HT-29 (cell line): ENCODE measurements at places on chromosomes 6 and 20.

- no peak for DNase-seq
These were observed 27.4 kb downstream of the RREB1 start for GRCh38 chr6:7134999-7135745.

- DNase-seq = no peak
These were observed 30.8 kb downstream of the AGPAT4 start for GRCh38 chr6:161242779-161243693.

- DNase-seq = no peak
These were observed 1.8 kb upstream of the WRNIP1 start for GRCh38 chr6:2763345-2763841.

DNA sequence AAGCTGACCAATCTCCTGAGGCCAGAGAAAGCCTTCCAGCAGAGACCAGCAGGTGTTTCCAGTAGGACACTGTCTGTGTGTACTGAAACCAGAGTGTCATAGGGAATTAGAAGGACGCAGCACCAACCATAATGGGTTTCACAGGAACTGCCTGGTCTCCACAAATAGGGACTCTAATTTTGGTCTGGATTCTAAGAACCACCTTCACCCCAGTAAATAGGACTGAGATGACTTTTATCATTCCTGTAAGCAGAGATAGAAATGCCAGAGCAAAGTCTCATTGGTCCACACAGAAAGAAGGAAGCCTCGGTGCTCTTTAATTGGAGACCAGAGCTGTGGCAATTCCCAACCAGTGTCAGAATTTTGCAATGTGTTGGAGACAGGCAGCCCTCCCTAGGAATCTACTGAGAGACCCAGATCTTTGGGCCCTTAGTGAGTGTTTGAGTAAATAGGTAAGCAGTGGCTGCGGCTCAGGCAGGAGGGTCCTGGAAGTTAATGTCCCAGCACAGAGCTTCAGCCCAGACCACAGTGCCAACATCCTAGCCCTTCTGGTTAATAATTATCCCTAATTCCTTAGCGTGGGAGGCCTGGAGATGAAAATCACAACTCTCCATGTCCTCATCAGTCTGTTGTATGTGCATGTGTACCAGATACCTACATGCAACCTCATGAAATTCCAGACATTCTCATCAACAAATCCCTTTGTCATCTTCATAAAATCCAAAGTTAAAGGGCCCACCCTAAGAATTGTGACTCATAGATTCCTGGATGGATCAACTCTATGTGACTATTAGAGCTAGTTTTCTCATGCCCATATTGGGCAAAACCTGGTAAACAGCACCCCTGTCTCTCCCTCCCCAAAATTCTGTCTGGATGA lies 81.2 kb downstream of the UNC5CL start:
- DNase-seq = peak; percentile 5

GRCh38 chr6:79384845-79385244 lies 150.4 kb upstream of the HMGN3 start:
- no peak for DNase-seq
